ENCODE measurements at places on chromosomes 12 and 14. TPM values are rescaled to one million over a fixed set of nuclear protein-coding genes. Genes with fewer than 3 reads are reported as not detected.
A peak's percentile ranks its signal among the peaks of the same experiment; 100 is the strongest.

DNA sequence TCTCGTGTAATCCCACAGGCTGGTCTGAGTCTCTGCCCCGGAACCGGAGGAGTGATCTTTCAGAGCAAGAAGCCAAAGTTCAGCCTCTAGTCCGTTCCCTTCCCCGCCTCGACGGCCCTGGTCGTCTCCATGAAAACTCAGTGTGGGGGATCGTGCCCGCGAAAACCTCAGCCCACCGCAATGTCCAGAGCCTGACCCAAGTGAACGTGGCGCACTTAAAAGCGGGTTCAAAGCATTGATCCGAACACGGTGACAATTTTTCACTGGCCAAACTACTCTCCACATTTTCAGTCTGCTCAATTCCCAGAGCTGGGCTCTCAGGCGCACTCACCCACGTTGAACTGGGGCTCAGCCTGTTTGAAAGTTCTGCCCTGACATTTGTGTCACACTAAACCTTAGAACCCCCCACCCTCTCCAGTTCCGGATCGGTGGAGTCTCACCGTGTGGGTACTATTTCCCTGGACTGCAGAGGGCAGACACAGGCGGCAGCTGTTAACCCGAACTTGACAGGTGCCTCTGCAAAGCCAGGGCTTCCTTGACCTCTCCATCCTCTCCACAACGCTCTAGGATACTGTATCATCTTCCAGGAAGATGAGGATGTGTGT is 886 bp upstream of the PRICKLE1 start:
- DNase-seq, result peak; percentile 41

DNA sequence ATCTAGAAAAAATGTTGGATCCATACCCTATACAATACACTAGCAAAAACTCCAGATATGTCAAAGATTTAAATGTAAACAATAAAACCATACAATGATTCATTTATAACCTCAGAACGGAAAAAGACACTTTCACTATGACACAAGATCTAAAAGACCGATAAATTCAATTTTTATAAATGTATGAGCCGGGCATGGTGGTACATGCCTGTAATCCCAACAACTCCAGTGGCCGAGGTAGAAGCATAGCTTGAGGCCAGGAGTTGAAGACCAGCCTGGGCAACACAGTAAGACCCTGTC is 2.5 kb upstream of the SOS2 start:
- DNase-seq, result no peak

- no peak for DNase-seq
These were observed 32.1 kb downstream of the TECPR2 start for GRCh38 chr14:102394717-102395375.

DNA sequence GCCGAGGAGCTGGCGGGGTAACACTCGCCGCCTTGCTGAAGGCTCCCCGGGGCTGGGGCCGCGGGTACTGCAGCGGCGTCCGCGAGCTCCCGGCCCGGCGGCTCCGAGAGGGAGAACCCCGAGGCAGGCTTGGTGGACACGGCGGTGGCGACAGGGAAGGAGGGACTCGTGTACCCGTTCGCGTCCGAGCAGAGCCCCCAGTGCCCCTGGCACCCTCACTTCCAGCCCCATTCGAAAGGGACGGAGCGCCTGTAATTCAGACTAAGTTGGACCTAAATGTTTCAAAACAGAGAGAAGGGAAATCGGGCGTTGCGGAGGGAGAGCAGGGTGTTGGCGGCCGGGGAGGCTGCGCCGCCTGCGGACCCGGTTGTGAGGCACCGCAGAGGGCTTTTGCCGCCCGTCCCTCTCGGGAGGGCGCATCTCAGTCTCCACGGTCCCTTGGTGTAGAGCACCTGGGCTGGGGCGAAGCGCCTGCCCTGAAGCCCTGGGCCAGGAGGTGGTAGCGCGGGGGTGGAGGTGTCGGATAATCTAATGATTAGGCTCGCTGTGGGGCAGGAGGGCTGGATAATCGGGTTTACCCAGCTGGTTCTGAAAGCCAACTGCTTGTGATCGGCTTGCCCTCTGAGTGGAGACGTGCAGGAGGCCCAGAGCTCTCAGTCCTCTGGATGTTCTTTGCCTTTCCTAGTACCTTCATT is 771 bp downstream of the DAAM1 start:
- peak; percentile 47 for DNase-seq

- no peak for DNase-seq
These were observed 132.6 kb upstream of the FGD4 start for GRCh38 chr12:32266756-32267155.

The CFAP54 gene
- 0.07 TPM for total RNA-seq

The TAS2R9 gene
- not detected for total RNA-seq

GRCh38 chr14:97995038-97995437 is 1197.9 kb downstream of the VRK1 start:
- no peak for DNase-seq

The ERBB3 gene
- 4.5 TPM for total RNA-seq

The RAPGEF3 gene
- 23.2 TPM for total RNA-seq

- no peak for DNase-seq
These were observed 37.9 kb upstream of the PPM1A start for GRCh38 chr14:60211153-60211552.

The ANO4 gene
- total RNA-seq, result 0.05 TPM

GRCh38 chr12:82411546-82412230 is 53.4 kb downstream of the METTL25 start:
- DNase-seq, result no peak

- DNase-seq, result no peak
These were observed 669 bp upstream of the KCNK13 start for GRCh38 chr14:90060965-90061684.

- DNase-seq, result peak; percentile 35
These were observed 245.9 kb downstream of the ADAMTS20 start for GRCh38 chr12:43306066-43306465.

DNA sequence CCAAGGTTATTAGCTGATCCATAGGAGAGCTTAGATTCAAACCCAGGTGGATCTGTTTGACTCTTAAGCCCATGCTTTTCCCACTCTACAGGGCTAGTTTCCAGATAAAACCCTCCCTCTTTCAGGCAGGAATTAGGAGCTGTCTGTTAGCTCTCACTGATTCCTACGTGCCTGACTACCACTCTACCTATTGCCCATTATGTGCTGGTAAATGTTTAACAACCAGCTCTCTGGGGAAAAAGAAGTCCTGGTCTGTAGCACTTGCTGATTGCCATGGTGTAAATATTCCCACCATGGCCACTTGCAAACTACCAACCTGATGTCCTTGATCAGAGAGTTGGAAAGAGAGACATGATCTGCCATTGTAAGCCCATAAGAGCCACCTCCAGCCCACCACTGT is 65.5 kb upstream of the BDKRB2 start:
- DNase-seq, result no peak

The TCL1A gene
- not detected for total RNA-seq

- DNase-seq, result no peak
These were observed 459.8 kb downstream of the BCAT1 start for GRCh38 chr12:24488906-24489619.

The FAM161B gene
- total RNA-seq, result 2.8 TPM

- no peak for DNase-seq
These were observed 6.9 kb downstream of the GALNT4 start for GRCh38 chr12:89517720-89518119.

- no peak for DNase-seq
These were observed 838.3 kb upstream of the NOVA1 start for GRCh38 chr14:27435923-27436670.
